Hepatic stellate cell (primary cell): ENCODE measurements at places on chromosomes 13 and 19.

DNA sequence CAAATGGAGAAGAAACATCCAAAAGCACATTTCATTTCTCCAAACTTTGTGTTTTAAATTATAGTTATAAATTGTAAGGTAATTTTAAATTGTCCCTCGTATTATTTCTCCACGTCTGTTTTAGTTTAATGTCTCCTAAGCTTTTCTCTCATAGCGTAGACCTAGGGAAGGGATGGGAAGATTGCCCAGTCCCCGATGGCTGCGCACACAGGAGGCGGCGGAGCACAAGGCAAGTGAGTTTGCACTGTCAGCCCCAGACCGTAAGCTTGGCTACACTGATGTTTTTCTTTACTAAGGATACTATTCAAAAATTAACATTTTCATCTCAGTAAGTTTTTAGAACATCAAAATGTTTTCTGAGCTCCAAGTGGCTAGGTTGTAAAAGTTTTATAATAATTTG, 72.3 kb downstream of the GPR12 start:
- DNase-seq, result no peak

GRCh38 chr19:4896372-4896771, 6.3 kb downstream of the ARRDC5 start:
- DNase-seq, result no peak

- no peak for DNase-seq
Observed at GRCh38 chr13:48731957-48732569, 78.3 kb downstream of the CYSLTR2 start.

GRCh38 chr13:28659621-28659970, 666 bp downstream of the POMP start:
- peak; percentile 41 for DNase-seq

GRCh38 chr13:98295371-98295770, 118.3 kb upstream of the RNF113B start:
- DNase-seq, result peak; percentile 61

DNA sequence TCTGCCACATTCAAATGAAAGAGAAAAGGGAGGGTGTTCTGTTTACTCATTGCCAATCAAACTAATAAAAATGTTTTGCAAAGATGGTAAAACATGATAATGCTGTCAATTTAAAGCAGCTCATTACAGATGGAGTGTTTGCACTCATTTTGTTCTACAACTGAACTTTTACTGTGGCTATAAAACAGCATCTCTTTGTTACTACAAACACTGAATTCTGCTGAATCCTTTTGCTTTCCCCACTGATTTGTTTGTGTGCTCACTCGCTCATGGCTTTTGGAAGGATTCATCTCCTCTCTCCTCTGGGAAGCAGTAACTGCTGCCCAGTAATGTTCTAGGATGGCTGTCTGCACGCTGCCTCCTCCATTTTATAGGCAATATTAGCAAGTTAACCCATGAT, 434.5 kb downstream of the PCDH9 start:
- DNase-seq, result no peak

- peak; percentile 27 for DNase-seq
Observed at GRCh38 chr13:50676602-50677001, 166.9 kb downstream of the DLEU7 start.

- DNase-seq, result no peak
Observed at GRCh38 chr19:46283771-46284170, 13.1 kb upstream of the HIF3A start.

DNA sequence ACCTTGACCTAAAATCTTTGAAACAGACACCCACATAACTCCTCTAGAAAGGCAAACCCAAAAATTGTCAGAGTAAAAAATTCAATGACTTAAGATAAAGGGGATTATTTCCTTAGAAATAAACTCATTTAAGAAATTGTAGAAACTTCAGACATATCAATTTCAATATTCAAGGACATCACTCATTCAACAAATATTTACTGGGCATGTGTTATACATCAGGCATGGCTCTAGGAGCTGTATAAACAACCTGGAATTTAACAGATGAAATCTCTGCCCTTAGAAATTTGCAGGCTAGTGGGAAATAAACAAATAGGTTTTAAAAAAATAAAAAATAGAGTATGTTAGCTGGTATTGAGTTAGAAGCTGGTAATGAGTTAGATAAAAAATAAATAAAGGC, 84.0 kb upstream of the LSM14A start:
- DNase-seq, result no peak

DNA sequence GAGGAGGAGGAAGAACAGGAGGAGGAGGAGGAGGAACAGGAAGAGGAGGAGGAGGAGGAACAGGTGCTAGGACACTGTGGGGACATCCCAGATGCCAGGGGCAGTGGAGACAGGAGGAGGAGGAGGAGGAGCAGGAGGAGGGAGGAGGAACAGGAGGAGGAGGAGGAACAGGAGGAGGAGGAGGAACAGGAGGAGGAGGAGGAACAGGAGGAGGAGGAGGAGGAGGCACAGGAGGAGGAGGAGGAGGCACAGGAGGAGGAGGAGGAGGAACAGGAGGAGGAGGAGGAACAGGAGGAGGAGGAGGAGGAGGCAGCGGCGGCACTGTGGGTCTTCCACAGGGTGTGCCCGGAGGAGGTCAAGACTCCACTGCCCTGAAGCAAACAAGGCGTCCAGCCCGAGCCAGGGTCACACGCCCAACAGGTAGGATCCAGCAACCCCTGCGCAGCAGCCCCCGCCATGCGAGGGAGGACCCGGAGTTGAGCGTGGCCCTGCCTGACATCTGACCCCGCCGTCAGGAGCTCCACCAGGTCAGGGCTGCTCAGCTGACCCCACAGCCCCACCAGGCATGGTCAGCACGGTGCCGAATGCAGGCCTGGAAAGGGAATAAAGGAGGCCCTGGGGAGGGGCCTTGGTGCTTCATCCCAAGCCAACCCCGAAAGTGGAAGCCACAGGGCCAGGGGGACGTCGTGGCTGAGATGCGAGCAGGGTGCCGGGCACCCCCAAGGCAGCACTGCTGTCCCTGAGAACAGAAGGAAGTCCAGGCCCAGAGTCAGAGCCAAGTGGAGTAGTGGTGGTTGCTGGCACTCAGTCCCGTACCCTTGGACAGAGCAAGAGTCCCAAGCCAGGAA, 9.2 kb downstream of the SBNO2 start:
- no peak for DNase-seq

DNA sequence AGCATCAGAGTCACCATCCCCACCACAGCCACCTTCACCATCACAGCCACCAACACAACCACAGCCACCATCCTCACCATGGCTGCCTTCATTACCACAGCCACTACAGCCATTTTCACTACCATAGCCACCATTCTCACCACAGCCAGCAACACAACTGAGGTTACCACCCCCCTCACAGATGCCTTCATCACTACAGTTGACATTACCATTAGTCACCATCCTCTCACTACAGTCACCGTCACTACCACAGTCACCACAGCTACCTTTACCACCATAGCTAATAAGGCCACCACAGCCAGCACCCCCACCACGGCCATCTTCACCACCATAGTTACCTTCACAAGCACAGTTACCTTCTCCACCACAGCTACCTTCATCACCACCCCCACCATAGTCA, 269.6 kb downstream of the DNAJC15 start:
- DNase-seq, result no peak

GRCh38 chr19:46931202-46931601, 70.4 kb downstream of the ARHGAP35 start:
- no peak for DNase-seq

DNA sequence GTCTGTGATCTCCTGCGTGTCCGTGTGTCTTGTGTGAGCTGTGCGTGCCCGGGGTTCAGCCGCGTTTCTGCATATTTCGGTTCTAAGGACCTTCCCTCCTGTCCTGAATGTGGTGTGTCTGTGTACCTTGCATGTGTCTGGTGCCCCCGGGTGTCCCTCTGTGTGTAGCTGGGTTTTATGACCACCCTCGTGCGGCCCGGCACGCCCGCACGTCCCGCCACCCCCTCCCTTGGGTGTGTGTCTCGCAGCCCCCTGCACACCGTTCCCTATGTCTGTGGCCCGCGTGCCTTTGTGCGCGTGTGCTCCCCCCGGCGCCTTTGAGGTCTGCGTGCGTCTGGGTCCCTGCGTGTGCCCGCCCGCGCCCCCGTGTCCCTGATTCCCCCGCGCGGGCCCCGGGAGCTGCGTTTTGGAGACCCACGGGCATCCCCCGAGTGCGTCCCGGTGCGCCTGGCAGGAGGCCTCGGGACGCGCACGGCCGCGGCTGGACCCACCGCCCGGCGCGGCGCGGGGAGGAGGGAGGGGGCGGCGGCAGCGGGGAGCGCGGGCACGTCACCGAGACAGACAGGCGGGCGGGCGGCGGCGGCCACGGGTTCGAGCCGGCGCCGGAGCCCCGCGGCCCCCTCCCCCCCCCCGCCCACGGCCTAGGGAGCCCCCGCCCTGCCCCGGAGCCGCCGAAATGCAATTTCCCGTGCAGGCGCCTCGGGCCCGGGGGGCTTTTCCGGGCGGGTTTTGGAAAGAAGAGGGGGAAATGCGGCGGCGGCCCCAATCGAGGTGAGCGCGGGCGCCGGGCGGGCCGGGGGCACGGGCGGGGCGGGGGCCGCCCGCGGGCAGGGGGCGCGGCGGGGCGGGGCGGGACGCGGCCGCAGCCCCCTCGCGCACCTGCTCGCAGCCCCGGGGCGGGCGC, 12.0 kb upstream of the NANOS3 start:
- DNase-seq, result no peak

GRCh38 chr13:99836291-99836690, 135.3 kb downstream of the ZIC5 start:
- no peak for DNase-seq

GRCh38 chr19:18284712-18285360, 3.4 kb upstream of the JUND start:
- DNase-seq, result no peak

GRCh38 chr13:60509601-60510386, 112.8 kb downstream of the TDRD3 start:
- DNase-seq, result no peak

- peak; percentile 66 for DNase-seq
Observed at GRCh38 chr19:46602392-46603194, 1.5 kb downstream of the CALM3 start.

GRCh38 chr19:3250675-3251074, 26.2 kb downstream of the CELF5 start:
- DNase-seq, result no peak

- DNase-seq, result no peak
Observed at GRCh38 chr13:21573920-21574712, 29.9 kb downstream of the MICU2 start.

GRCh38 chr13:29702912-29703351, 107.4 kb upstream of the SLC7A1 start:
- peak; percentile 81 for DNase-seq

DNA sequence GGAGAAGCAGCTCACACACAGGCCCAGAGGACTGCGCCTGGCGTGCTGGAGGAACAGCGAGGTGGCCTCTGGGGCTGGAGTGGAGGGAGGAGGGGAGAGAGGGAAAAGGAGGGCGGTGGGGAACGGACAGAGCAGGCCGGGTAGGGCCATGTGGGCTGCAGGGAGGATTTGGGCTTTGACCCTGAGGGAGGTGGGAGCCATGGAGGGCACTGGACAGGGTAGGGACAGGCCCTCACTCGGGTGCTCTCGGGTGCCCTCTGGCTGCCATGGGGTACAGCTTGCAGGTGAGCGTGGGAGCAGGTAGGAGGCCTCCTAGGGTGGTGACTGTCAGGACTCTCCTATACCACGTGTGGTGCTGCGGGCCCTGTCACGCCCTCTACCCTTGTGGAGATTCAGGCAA, 22.8 kb downstream of the PLIN4 start:
- no peak for DNase-seq

DNA sequence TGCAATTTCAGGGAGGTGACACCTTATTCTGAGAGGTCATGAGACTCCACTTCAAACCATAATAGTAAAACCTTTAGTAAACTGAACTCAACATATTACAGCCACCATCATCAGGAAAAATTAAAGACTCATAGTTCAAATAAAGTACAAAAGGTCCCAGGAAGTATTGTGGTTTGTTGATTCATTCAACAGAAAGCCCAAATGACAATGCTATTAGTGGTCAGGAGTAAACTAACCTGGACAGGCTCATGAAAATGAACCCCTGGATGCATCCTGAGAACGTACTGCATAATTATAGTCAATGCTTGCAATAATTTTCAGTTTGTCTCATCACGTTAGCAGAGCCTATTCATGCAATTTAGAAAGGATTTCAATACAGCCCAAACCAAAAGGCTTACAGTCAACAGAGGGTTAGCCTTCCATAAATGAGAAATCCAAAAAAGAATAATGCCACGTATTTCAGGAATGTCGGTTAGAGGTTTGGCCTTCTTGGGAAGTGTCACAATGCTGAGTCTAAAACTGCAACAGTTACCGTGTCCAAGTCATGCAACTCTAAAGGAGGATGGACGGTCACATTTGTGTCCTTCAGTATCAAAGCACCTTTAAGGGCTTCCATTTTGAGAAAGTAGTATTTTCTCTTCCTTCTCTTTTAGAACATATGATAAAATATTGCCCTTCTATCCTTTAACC, 280.8 kb downstream of the ABCC4 start:
- DNase-seq, result no peak

GRCh38 chr19:54114340-54115108, 933 bp downstream of the TFPT start:
- DNase-seq, result peak; percentile 63

GRCh38 chr19:6098574-6098973, 11.7 kb downstream of the RFX2 start:
- DNase-seq, result no peak

DNA sequence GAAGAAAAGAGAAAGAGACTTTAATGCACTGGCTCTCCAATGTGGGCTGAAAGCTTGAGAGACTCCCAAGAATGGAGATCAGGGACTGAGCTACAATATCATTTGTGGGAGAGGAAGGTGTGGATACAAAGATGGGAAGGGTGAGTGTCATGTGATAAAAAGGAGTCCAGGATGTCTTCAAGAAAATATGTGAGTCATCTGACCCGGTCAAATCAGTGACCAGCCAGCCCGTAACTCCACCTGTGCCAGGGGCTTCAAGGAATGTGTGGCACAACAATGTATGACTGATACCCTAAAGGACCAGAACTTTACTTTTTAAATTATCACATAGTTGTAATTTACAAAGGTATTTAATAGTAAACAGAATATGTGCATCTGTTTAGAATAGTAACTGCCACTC, 97.2 kb downstream of the DOCK9 start:
- no peak for DNase-seq

DNA sequence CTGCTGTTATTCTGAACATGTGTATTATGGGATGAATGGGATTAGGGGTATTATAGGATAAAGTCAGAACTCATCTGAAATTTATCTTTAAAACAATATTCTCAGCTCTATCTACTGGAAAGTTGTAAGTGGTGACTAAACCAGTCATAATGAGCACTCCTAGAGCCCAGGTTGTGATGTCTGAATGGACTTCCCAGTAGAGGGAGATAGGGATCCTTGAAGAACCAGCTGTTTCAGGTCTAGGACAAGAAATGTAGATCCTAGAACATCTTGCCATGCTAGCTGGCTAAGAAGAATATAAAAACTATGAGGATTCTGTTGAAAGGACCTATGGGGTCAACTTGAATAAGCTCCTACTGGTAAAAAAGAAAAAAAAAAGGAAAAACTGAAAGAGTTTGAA, 310.8 kb downstream of the SLC7A1 start:
- no peak for DNase-seq
